ENCODE measurements at places on chromosomes 16 and 17.

DNA sequence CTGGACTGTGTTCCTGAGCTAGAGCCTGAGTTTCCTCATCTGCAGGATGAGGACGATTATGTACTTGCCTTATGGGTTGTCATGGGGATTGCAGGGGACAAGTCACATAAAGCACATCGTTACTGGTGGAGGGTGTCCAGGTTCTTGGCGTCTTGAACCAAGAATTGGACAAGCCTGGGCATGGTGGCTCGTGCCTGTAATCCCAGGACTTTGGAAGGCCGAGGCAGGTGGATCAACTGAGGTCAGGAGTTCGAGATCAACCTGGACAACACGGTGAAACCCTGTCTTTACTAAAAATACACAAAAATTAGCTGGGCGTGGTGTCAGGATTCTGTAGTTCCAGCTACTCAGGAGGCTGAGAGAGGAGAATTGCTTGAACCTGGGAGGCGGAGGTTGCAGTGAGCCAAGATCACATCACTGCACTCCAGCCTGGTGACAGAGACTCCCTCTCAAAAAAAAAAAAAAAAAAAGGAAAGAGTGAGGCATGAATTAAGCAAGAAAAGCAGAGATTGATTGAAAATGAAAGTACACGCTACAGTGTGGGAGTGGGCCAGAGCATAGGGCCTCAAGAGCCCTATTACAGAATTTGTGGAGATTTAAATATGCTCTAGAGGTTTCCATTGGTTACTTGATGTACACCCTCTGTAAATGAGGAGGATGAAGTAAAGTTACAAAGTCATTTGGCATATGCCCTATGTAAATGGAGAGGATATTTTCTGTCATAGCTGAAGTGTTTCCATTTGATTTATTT is 30.7 kb downstream of the ADGRG5 start:
- DNase-seq: peak; percentile 20

- DNase-seq: no peak
These were observed 1.5 kb downstream of the ALOXE3 start for GRCh38 chr17:8116776-8117175.

DNA sequence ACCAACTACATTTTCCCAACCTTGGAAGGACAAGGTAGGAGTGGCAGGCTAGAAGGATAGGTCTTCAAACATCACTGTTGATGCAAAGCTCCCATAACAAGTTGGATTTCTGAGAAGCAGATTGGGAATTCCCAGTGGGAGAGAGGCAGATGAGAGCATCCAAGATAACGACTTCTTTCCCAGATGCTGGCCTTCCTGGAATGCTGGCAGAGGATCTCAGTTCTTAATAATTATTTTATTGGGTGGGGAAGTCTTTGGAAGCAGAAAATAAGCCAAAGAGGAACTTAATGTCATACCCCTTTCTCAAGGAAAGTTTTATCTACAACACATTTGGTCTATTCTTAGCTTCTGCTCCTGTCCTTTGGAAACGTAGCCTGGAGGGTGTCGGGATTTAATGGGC is 64.5 kb downstream of the MPRIP start:
- no peak for DNase-seq

DNA sequence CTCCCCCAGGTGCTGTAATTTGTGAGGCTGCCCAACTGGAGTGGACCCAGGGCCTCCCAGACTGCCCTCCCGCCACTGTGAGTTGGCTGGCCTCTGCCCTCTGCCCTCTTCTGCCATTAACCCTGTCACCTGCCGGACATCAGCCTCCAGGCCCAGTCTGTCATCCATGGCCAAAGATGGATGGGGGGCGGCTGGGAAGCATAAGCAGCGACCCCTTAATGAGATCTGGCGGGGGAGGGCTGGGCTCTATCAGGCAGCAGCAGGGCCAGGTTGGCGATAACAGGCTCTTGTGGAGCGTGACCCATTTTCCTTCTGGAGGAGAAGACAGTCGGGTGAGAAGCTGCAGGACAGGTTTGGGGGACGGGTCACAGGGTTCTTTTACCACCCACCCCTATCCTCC is 25.3 kb downstream of the CDK5RAP3 start:
- DNase-seq: no peak

GRCh38 chr16:23505180-23505665 is 5.1 kb downstream of the GGA2 start:
- DNase-seq: no peak

- DNase-seq: no peak
These were observed 9.9 kb downstream of the PER1 start for GRCh38 chr17:8142158-8142886.

All from NCI-H1417 (cell line).